SW480 (cell line): ENCODE measurements at places on chromosomes 7 and 10.

DNA sequence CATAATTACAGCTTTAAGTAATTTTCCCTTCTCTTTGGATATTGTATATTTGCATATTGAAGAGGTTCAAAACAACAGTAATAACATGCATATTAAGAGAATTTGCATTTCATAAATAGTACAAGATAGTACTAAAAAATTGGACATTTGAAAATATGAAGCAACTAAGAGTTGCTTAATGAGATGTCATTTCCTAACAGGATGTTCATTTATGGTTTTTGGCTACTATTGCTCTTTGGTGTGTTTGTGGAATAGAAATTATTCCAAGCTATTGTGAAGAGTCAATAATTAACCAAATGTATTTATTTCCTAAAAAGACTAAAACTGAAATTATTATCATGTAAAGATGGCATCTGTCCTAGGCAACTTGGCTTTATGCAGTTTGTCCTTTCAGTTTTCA lies 4.1 kb upstream of the SGCE start:
- DNase-seq, result no peak

GRCh38 chr7:153017223-153017622 lies 257.7 kb downstream of the ACTR3B start:
- no peak for DNase-seq

GRCh38 chr7:94701555-94701973 lies 45.6 kb upstream of the SGCE start:
- DNase-seq, result peak; percentile 75

DNA sequence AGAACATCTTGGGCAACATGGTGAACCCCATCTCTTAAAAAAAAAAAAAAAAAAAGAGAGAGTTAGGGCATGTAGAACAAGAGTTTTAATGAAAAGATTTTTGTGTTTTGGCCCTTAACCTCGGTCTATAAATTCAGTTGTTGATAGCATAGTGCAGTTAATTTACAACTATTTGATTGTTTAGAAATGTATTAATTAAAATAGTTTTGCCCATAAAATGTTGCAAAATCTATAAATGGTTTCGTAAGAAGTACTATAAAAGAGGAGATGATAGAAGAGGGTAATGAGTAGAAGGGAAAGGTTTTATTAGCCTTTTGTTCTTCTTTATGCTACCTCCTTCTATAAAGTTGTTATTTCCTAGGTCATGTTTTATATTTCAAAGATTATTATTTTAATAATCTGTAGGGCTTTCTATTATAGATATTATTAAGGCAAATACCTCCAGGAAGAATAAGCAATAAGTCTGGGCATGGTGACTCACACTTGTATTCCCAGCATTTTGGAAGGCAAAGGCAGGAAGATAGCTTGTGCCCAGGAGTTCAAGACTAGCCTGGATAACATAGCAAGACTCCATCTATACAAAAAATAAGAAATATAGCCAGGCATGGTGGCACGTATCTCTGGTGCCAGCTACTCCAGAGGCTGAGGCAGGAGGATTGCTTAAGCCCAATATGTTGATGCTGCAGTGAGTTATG lies 73.3 kb downstream of the MCU start:
- DNase-seq, result no peak

GRCh38 chr10:100883312-100883821 lies 29.4 kb upstream of the SLF2 start:
- DNase-seq, result no peak

DNA sequence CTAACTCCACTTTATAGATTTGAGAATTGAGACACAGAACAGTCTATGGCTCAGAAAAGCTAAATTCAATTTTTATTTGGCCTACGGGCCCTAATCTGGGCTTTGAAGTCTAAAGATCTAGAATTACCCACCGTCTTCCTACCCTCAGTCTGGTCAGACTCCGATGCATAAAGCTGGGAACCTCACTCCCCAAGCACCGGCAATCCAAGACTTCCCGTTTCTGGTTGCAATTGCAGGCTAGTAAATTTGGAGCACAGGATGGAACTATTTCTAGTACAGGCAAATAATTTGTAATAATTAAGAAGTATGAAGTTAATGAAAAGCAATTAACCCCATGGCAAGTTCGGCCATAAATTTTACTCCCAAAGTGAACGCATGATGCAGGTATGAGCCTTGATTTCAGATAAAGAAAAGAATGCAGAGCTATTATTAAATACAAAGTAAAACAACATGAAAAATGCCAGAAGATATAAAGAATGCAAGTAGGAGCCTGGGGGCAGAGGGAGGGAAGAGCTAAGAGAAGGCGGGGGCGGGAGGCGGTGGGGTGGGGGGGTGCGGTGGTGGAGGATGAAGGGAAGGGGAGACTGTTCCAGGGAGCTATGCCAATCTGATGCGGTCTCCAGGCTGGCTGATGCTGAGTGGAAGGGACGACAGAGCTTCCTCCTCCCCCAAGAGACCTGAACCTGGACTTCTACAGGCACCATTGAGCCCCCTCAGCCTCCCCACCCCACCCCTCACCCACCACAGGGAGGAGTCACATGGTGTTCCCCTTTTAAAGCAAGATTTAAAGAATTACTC lies 45.1 kb downstream of the BPGM start:
- DNase-seq, result no peak

- no peak for DNase-seq
These were observed 16.4 kb upstream of the RUFY2 start for GRCh38 chr10:68423522-68423921.

- peak; percentile 13 for DNase-seq
These were observed 345.0 kb downstream of the REEP3 start for GRCh38 chr10:63866075-63866746.

GRCh38 chr10:106740-107139 lies 28.5 kb upstream of the ZMYND11 start:
- DNase-seq, result no peak

DNA sequence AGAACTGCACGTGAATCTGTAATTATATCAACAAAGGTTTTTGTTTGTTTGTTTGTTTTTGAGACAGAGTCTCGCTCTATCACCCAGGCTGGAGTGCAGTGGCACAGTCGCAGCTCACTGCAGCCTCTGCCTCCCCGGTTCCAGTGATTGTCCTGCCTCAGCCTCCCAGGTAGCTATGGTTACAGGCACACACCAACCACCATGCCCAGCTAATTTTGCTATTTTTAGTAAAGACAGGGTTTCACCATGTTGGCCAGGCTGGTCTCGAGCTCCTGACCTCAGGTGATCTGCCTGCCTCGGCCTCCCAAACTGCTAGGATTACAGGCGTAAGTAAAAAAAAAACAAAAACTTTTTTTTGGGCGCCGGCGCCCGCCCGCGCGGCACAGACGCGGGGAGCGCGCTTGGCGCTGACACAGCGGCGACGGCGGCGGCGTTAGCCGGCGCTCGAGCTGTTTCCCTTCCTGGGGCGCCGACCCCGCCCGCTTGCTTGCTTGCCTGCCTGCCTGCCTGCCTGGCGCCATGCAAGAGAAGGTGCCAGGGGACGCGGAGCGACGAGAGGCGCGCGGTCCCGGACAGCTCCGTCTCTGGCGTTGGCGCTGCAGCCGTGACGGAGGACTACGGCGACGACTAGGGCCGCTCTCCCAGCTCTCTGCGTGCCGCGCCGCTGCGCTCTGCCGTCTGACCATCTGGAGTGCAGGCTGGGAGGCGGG lies 171.4 kb upstream of the NUPR2 start:
- DNase-seq, result no peak

DNA sequence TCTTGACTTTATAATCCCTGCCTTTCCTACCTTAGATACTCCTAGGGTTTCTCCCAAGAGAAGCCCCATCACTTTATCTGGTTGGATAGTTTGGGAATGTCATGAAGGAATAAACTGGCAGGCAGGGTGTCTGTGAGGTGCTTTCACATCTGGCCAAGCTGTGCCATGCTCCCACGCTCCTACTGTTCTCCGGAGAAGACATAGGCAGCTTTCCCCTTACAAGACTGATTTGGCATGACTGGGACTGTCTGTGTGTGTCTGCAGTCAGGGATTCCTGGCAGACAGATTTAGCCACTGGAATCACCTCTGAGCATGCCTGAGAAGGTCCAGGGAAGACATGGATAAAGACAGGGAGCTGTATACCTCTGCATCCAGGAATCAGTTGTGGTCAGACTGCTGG lies 45.3 kb downstream of the HK1 start:
- no peak for DNase-seq

DNA sequence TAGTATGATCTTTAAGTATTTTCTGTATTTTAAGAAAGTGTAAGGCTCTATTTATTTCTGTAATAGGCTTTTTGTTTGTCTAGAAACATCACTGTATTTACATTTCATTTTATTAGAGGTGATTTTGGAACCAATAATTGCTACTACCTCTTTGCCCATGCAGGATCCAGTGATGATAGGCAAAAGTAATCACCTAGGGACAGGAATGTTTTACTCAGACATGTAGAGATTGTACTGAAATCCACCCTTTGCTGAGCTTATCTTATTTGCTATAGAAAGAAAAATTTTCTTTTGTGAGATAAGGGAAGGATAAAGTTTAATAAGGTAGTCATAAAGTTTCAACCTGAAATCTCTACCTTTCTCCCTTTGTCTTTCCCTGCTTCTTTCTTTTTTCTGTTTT lies 73.5 kb downstream of the MKLN1 start:
- DNase-seq, result no peak
